Brain pericyte (primary cell): ENCODE measurements at places on chromosomes 3 and 15.

GRCh38 chr3:194089357-194090177 is 46.4 kb upstream of the HES1 start:
- DNase-seq, result no peak

DNA sequence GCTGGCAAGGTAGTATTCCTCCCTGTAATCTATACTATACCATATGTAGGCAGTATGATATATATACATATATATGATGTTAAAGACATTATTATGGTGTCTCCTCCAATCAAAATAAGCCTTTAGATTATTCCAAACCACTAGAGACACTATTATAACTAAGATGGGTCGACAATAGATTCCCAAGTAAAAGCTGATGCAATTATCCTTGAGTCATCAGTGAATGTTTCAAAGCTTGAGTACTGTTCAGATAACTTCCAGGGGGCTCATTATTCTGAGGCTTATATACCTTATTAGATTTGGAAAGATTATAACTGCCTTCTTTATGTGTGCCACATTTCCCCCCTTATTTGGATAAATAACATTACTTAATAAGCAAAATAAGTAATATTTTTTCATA is 11.9 kb upstream of the C3orf38 start:
- no peak for DNase-seq

- no peak for DNase-seq
Observed at GRCh38 chr15:77032647-77033416, 37.9 kb downstream of the PSTPIP1 start.

GRCh38 chr15:68220967-68221366 is 8.6 kb downstream of the CLN6 start:
- no peak for DNase-seq

- DNase-seq, result no peak
Observed at GRCh38 chr15:59399465-59400102, 26.9 kb upstream of the MYO1E start.

DNA sequence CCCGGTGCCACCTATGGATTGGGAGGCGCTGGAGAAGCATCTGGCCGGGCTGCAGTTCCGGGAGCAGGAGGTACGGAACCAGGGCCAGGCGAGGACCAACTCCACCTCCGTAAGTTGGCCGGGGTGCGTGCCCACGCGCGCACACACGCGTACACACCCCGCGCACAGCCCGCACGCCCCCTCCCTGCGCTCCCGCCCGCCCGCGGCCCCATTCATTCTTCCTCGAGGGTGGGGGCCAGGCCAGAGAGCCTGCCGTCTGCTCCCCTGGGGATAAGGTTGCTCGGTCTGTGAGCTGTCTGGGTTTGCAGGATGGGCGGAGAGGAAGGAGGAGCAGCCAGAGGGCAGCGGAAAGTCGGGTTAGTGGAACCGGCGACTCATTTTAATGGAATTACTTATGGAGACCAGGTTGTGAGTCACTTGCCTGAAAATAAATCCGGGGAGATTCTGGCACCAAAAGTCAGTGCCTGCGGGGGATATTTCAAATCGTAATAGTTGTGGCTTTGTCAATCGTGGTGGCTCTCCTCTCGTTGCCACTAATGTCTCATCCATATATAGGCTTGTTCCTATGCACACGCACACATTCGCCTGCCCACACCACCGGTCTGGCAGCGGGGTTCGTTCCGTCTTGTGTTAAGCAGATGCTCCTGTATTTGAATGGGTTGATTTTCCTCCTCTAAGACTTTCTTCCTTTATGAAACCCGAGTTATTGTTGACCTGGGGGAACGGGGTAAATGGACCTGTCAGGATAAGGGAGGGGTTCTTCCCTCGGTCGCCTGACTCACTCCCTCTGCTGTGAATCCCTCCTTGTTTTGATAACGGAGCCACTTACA is 223.4 kb upstream of the IL12A start:
- peak; percentile 59 for DNase-seq

DNA sequence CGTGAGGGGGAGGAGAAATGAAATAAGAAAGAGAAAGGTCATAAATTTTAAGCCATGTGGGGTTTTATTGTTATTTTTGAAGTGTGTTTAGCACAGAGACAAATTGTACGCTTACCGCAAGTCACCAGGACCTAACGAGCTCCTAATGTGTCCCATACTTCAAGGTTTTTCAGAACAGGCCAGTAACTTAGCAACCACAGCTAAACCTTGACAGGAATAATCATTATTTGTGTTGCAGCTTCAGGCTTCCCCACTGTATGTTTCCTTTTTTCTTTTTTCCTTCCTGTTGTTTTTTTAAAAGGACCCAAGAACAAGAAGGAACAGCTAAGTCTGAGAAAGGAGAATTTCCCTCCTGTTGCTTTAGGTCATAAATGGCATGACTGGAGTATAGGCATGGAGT is 160.8 kb downstream of the TUSC7 start:
- no peak for DNase-seq

DNA sequence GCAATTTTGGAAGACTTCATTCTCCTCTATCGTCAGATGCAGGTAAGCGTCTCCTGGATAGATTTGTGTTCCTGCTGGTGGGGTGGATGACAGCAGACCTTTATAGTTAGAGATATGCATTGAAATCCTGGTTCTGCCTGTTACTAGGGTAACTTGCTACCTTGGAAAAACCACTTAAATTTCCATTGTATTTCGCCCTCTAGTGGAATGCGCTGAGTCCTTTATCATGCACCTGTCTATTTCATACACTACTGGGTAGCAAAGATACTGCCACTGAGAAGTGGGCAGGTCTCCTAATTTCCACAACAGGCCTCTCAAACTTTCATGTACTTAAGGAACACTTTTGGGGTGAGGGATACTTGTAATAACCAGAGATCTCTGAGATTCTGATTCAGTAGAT is 209.5 kb upstream of the SUCLG2 start:
- no peak for DNase-seq

- DNase-seq, result no peak
Observed at GRCh38 chr3:23845326-23846216, 39.8 kb downstream of the UBE2E1 start.

GRCh38 chr15:27491666-27492621 is 521.0 kb downstream of the GABRG3 start:
- DNase-seq, result no peak

DNA sequence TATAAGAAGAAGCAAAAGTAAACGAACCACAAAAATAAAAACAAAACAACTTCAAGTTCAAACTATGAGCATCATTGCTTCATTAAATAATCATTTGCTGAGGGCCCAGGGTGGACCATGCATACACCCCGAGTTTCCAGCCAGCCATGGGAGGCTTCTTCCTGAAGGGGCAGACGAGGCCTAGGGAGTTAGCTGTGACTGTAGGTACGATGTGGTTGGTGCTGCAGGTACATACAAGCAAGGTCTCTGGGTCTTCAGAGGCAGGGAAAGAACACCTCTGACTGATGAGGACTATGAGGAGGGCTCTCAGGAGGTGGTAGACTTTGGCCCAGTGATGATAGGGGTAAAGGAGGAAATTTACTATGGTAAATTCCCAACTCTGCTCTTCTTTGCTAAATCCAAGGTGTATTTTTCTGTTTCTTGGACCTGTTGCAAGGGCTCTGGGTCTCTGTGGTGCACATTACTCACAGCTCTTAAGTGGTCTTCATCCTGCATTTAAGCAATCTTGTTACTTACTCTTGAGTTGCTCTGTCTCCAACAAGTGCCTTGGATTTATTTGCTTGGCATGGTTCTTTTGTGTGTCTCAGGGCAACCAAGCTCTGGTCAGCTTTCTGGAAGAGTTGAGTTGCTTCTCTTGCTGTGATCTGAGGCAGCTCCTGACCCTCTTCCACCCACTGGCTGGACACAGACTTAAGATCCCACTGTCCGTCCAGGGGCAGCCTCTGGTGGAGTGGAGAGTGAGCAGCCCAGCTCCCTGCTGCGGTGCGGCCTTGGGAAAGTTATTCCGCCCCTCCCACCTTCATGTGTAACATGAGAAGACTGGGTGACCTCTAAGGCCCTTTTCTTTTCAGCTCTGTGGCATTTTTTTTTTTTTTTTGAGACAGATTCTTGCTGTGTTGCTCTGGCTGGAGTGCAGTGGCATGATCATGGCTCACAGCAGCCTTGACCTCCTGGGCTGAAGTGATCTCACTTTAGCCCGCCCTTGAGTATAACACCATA is 56.1 kb upstream of the KIF23 start:
- peak; percentile 67 for DNase-seq

- no peak for DNase-seq
Observed at GRCh38 chr3:44232407-44232806, 9.3 kb upstream of the TOPAZ1 start.

DNA sequence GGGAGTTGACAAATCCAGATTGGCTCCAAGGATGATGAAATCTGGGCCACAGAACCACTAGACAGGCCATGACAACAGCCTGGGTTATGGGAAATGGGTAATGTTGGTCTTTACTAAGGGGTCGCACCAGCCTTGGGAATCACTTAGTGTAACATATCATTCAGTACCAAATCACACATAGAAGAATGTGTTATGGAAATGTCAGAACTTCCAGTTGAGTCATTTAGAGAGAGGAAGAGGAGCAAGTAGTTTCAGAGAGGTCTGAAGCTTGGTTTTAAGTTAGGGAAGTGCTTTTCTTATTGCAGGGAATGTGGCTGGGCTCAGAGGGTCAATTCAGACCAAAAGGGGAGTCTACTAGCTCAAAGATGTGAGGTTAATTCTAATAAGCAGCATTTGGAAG is 241.6 kb upstream of the ZPLD1 start:
- no peak for DNase-seq

DNA sequence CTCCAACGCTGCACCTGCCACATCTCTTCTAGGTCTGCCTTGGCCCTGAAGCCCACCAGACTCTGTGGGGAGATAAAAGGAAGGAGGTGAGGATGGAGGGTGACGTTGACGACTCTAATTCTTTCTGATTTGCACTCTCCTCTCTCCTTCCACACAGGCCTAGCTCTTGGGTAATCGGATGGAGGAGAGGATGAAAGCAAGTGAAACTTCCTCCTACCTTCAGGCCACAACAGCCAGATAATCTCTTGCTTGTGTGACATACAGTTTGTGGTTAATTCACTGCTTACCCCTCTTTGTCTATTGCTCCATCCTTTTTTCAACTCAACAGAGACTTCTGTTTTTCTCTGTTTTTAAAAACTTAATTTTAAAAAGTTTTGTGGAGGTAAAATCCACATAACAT is 208.1 kb downstream of the SV2B start:
- DNase-seq, result no peak

DNA sequence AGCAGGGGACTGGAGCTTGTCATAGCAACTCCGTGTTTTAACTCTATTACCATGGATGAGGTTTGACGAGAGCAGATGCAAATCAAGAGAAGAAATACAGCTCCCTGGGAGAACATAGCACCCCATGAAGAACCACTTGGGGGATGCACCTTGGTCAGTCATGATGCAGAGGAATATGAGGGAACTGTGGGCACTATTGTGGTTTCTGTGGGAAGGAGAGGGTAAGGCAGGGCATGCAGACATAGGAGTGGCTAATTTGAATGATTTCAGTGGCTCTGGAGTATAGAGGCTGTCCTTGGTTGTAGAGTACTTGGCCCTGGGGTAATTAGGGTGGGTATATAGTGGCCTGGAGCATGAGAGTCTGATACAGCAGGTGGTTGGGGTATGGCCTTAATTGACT is 131.9 kb downstream of the EDEM1 start:
- DNase-seq, result no peak

GRCh38 chr3:177440456-177441104 is 243.3 kb upstream of the TBL1XR1 start:
- no peak for DNase-seq

- no peak for DNase-seq
Observed at GRCh38 chr3:127067116-127067910, 84.4 kb downstream of the PLXNA1 start.

DNA sequence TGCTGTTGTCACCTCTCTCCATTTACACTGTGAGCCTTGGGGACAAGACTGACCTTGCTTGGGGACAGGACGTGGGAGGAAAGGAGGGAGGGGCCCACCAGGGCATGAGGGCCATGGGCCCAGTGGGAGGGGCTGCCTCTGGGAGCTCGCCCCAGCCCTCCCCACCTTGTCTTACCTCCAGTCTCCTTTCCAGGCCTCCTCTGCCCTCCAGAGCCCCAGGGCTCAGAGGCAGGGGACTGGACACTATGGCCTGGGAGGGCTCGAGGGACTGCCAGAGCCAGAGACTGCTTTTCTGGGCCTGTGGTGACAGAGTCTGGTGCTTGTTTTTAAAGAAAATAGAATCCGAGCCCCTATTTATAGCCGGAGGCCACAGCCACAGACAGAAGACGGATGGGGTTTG is 10.2 kb downstream of the CSPG4 start:
- no peak for DNase-seq

- no peak for DNase-seq
Observed at GRCh38 chr15:71329497-71330260, 214.4 kb downstream of the THSD4 start.

- DNase-seq, result no peak
Observed at GRCh38 chr3:70943886-70944285, 631.4 kb upstream of the MDFIC2 start.

- DNase-seq, result no peak
Observed at GRCh38 chr3:81554801-81555200, 206.6 kb downstream of the GBE1 start.
